Lower lobe of right lung (tissue), 2 donors: ENCODE measurements at places on chromosomes 16 and 17. TPM values are rescaled to one million over a fixed set of nuclear protein-coding genes. Genes with fewer than 3 reads are reported as not detected.
A peak's percentile ranks its signal among the peaks of the same experiment; 100 is the strongest.

DNA sequence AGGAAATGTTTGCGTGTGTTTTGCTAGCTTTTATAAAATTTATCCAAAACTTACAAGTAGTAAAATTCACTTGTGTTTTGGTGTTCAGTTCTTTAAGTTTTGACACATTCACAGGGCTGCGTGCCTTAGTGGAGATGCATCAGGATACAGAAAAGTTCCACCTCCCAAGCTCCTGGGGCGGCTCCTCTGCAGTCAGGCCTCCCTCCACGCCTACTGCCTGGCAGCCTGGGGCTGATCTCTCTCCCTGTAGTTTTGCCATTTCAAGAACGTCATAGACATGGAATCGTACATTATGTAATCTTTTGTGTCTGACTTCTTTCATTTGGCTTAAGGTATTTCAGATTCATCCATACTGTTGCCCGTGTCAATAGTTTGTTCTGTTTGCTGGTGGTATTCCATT is 27.2 kb upstream of the IRF8 start:
- H3K4me3 ChIP-seq: no peak overlapping the region
- no peaks in the 10 kb centered on the region for H3K27me3 ChIP-seq
- no peaks in the 10 kb centered on the region for H3K36me3 ChIP-seq
- peaks cover 17% of the 10 kb centered on the region for H3K4me1 ChIP-seq
- no peak for DNase-seq
- H3K27ac ChIP-seq: no peak overlapping the region

Gene HOXB8
- total RNA-seq: 0.21 TPM

DNA sequence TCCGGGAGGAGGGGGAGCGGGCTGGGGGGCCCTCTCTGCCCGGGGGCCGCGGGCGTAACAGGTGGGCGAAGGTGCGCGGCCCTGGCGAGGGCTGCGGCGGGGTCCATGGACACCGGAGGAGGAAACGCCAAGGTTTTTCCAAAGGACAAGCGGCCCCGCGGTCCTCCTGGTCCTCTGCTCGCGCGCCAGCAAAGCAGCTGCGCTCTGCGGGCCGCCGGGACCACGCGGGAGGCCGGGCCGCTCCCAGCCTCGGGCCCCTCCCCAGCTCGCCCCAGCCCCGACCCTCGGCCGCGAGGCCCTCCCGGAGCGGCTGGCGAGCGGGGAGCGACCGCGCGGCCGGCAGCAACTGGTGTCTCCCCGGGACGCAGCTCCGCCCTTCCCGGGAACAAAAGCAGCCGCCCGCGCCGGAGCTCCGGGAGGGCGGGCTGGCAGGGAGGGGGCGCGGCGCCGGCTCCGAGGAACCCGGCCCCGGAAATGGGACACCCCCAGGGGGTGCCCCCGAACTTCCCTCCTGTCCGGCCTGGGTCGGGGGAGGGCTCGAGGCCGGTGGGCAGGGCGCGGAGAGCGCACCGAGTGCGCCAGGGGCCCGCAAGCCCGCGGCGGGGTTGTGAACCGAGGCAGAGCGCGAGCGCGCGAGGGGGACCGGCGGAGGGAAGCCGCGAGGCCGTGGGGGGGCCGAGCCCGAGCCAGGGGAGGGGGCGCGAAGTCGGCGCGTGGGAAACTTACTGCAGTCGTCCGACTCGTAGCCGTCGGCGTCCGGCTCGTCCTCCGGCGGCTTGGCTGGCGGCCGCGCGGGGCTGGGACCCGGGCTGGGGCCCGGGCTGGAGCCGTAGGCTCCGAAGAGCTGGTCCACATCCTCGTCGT is 837 bp downstream of the DOC2B start:
- H3K4me1 ChIP-seq: peaks cover 33% of the 10 kb centered on the region
- peak overlapping the region; percentile 50 for H3K4me3 ChIP-seq

DNA sequence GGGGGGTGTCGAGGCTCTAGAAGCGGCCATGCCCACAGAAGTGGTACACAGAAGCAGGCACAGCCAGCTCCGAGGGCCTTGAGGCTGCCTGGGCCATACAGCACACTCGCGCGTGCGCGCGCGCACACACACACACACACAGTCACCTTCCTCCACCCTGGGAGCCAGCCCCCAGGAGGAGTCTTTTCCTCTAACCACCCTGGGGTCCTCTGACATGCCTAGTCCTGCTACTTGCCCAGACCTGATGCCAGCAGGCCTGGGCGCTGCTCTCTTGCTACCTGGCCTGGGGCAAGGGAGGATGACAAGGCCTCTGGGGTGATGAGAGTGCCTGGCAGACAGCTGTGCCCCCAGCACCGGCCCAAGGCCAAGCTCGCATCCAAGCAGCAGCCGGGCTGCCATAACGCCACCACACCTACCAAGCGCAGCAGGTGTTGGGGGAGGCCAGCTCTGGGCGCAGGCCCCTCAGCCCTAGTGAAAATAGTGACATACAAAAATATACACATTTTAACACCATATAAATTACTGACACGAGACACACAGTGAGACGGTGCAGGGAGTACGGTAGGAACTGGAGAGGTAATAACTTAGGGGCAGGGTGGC is 41.1 kb downstream of the TSC2 start:
- no peak overlapping the region for H3K27ac ChIP-seq
- H3K36me3 ChIP-seq: peaks cover 95% of the 10 kb centered on the region

DNA sequence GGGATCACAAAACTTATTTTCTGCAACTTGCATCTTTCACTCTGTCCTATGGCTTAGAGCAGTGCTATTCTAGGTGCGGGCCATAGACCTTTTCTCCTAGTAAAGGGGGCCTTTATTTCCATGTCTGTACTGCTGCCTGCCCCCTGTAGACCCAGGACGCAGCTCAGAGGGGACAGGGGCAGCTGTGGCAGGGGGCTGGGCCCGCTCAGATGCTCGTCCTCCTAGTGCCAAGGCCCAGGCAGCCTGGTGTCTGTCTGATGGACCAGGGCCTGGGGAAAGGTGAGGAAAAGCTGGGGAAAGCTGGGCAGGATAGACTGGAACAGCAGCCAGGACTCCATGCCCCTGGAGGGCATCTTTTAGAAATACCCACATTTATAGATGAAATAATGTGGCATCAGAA is 25.6 kb downstream of the VAC14 start:
- H3K36me3 ChIP-seq: peaks cover 88% of the 10 kb centered on the region
- H3K4me1 ChIP-seq: peaks cover 7% of the 10 kb centered on the region
- H3K27ac ChIP-seq: no peak overlapping the region
- DNase-seq: peak; percentile 19
- no peak overlapping the region for H3K4me3 ChIP-seq

DNA sequence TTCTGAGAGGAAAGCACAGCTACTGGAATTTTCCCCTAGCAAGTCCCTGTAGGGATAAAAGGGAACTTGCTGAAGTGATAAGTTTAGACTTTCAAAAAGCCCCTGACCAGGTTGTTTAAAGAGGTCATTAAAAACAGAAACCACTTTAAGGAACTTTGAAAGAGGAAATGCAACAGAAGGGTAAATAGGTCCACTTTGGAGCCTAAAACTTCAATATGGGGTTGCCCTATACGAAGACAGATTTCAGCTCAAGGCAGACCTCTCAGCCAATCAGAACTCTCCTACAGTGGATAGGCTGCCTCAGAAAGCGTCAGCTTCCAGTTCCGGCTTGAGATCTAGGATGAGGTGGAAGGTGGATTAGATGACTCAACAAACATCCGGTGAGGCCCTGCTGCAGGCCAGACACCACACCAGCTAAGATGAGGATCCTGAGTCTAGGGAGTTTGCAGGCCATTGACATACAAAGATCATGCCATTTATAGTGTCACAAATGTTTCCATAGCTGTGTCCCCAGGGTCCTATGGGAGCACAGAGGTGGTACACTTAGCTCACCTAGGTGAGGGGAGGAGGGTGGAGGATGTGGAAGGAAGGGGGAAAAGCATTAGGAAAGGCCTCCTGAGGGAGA is 7.9 kb upstream of the MFSD6L start:
- DNase-seq: no peak
- no peak overlapping the region for H3K27ac ChIP-seq
- no peaks in the 10 kb centered on the region for H3K4me1 ChIP-seq
- H3K4me3 ChIP-seq: no peak overlapping the region
- H3K27me3 ChIP-seq: no peaks in the 10 kb centered on the region

Gene LGALS9C
- total RNA-seq: 0.47 TPM

Gene GPR179
- 0.15 TPM for total RNA-seq

DNA sequence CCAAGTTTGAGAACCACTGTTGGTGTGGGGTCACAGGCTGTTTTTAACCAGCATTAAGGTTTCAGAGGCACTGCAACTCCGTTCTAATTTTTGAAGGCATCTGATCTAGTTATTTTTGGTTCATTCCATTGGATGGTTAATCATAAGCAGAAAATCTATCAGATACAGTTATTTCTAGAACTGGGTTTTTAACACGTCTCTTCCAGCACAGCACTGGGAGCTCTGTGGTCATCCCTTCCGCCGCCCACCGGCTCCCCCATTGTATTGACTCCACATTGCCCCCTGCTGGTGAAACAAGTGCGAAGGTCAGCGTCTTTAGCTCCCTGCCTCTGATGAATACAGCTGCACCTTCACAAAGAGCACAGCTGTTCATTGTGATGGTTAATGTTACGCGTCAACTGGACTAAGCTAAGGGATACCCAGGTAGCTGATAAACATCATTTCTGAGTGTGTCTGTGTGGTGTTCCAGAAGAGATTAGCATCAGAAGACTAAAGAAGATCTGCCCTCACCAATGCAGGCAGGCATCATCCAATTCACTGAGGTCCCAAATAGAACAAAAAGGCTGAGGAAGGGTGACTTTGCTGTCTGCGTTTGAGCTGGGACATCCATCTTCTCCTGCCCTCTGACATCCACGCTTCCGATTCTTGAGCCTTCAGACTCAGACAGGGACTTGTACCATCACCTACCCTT is 8.5 kb downstream of the CCL18 start:
- H3K36me3 ChIP-seq: no peaks in the 10 kb centered on the region
- H3K27me3 ChIP-seq: no peaks in the 10 kb centered on the region
- H3K4me3 ChIP-seq: no peak overlapping the region
- peak; percentile 72 for DNase-seq
- no peaks in the 10 kb centered on the region for H3K4me1 ChIP-seq

- H3K36me3 ChIP-seq: peaks cover 16% of the 10 kb centered on the region
- no peak for DNase-seq
- H3K4me1 ChIP-seq: peaks cover 42% of the 10 kb centered on the region
- no peak overlapping the region for H3K4me3 ChIP-seq
Measured at GRCh38 chr16:70577256-70577698, 53.7 kb downstream of the SF3B3 start.

Gene FLII
- 327 TPM for total RNA-seq

GRCh38 chr17:67421869-67422273 is 44.8 kb downstream of the PITPNC1 start:
- DNase-seq: no peak
- peaks cover 26% of the 10 kb centered on the region for H3K4me1 ChIP-seq
- no peak overlapping the region for H3K4me3 ChIP-seq
- peak overlapping the region; percentile 73 for H3K27ac ChIP-seq
- no peaks in the 10 kb centered on the region for H3K36me3 ChIP-seq

Gene EVPL
- 36.8 TPM for total RNA-seq

Gene SEZ6L2
- total RNA-seq: 10.7 TPM

Gene EPX
- total RNA-seq: not detected

DNA sequence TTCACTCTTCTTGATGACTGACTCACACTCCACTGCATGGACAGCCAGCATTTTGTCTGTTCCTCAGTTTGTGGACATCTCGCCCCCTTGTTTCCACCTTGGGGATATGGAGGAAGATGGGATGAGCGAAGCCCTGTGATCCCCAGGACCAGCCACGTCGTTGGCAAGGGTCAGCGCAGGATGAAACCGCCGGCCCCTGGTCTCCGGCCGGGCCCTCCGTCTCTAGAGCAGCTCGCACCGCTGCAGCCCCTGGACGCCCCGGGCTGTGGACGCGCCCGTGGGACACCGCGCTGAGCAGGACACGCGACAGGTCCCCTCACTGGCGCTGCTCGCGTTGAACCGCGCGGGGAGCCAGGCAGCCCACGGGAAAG is 604 bp upstream of the ZC3H18 start:
- peak overlapping the region; percentile 77 for H3K27ac ChIP-seq
- DNase-seq: peak; percentile 60
- H3K4me3 ChIP-seq: peak overlapping the region; percentile 86
- peaks cover 27% of the 10 kb centered on the region for H3K36me3 ChIP-seq
- H3K27me3 ChIP-seq: no peaks in the 10 kb centered on the region
- H3K4me1 ChIP-seq: peaks cover 29% of the 10 kb centered on the region

Gene STARD3
- total RNA-seq: 76.6 TPM

DNA sequence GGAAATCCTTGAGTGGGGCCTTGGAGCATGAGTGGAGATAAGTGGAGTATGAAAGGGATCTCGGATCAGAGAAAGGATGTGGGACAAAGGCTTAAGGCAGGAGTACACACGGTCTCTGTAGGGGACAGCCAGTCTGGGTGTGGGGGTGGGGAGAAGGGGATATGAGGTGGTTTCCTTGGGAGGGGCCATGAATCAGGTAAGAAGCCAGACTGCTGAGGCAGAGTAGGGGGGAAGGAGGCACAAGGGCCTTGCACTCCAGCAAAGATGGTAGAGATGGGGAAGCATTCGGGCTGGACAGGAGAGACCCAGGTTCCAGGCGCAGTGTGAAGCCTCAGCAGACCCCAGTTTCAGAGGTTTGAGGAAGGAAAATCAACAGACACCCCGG is 1.6 kb downstream of the HSD11B2 start:
- H3K27me3 ChIP-seq: peaks cover 27% of the 10 kb centered on the region
- peaks cover 12% of the 10 kb centered on the region for H3K36me3 ChIP-seq
- DNase-seq: no peak
- H3K27ac ChIP-seq: no peak overlapping the region

GRCh38 chr16:66427036-66427860 is at the start of gene BEAN1:
Gene BEAN1 (plus strand): TSS chr16:66427295. CDS start chr16:66437677, 10,382 bp downstream.
- H3K4me3 ChIP-seq: peak within 1 kb of the TSS; percentile 53
- DNase-seq: no peak
- no peak within 1 kb of the TSS for H3K27ac ChIP-seq
- H3K36me3 ChIP-seq: no peaks in the 10 kb centered on the region
- H3K4me1 ChIP-seq: peaks cover 15% of the 10 kb centered on the region

- no peak for DNase-seq
- H3K4me1 ChIP-seq: no peaks in the 10 kb centered on the region
- no peak overlapping the region for H3K27ac ChIP-seq
- H3K4me3 ChIP-seq: no peak overlapping the region
Measured at GRCh38 chr17:75240394-75241142, 20.8 kb downstream of the GGA3 start.

DNA sequence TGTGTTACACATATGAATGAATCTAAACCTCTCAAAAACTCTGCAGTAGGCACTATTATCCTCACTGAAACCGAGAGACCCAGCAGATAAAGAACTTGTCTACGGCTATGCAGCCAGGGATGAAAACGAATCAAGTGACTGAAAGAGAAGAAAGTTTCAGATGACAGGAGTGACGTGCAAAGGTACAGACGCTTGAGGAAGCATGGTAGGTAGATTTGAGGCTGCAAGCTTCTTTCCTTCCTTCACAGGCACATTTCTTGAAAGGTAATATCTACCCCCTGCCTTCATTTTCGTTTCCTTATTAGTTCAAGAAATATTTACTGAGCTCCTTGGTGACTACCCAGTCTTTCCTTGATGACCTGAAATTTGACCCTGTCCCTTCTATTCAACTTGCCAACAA is 211.5 kb upstream of the AXIN2 start:
- H3K4me1 ChIP-seq: no peaks in the 10 kb centered on the region
- no peak overlapping the region for H3K4me3 ChIP-seq
- H3K27me3 ChIP-seq: no peaks in the 10 kb centered on the region
- no peaks in the 10 kb centered on the region for H3K36me3 ChIP-seq
- H3K27ac ChIP-seq: no peak overlapping the region

- H3K4me1 ChIP-seq: no peaks in the 10 kb centered on the region
- DNase-seq: peak; percentile 30
- H3K36me3 ChIP-seq: no peaks in the 10 kb centered on the region
- H3K4me3 ChIP-seq: no peak overlapping the region
- H3K27me3 ChIP-seq: no peaks in the 10 kb centered on the region
Measured at GRCh38 chr17:16926061-16926511, 45.8 kb downstream of the TNFRSF13B start.
